Progenitor cell of endocrine pancreas (in vitro differentiated cells): ENCODE measurements at places on chromosomes 5 and 9. TPM values are rescaled to one million over a fixed set of nuclear protein-coding genes. Genes with fewer than 3 reads are reported as not detected.

Gene DPYSL3
- total RNA-seq = 56.0 and 60.4 TPM in 2 replicates

Gene HTR4
- total RNA-seq = not detected in 2 replicates

Gene ANKRD34B
- 0.17 and 0.20 TPM in 2 replicates for total RNA-seq

Gene MVB12B
- 34.6 and 34.8 TPM in 2 replicates for total RNA-seq

Gene QRFP
- not detected in 2 replicates for total RNA-seq

Gene PJA2
- 62.0 and 63.4 TPM in 2 replicates for total RNA-seq

Gene C9orf153
- total RNA-seq = 0.69 TPM in 1 of 2 replicates, not detected in the other

Gene IFNA14
- total RNA-seq = not detected in 2 replicates

DNA sequence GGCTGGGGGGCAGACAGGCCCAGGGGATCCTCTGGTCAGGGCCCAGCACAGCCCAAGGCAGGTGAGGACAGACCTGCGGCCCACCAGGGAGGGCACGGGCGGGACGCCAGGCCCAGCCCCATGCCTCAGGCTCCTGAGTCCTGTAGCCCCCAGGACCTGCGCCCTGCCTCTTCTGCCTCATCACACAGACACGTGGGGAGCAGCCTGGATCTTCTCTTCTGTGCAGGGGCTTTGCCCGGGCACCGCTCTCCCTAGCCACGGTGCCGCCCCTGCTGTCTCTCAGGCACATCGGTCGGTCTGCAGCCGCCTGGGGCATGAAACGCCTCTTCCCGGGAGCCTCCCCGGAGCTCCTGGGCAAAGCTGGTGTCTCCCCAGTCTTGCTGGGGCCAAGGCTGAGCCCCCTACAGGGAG, 40.2 kb upstream of the EGFL7 start:
- H3K4me3 ChIP-seq = no peak overlapping the region
- no peak for DNase-seq
- H3K27ac ChIP-seq = no peak overlapping the region

- no peaks in the 10 kb centered on the region for H3K4me1 ChIP-seq
- DNase-seq = no peak
- no peak overlapping the region for H3K4me3 ChIP-seq
- no peak overlapping the region for H3K27ac ChIP-seq
- H3K36me3 ChIP-seq = peaks cover 42% of the 10 kb centered on the region
- no peaks in the 10 kb centered on the region for H3K27me3 ChIP-seq
Measured at GRCh38 chr9:137802521-137803243, 74.9 kb upstream of the CACNA1B start.

DNA sequence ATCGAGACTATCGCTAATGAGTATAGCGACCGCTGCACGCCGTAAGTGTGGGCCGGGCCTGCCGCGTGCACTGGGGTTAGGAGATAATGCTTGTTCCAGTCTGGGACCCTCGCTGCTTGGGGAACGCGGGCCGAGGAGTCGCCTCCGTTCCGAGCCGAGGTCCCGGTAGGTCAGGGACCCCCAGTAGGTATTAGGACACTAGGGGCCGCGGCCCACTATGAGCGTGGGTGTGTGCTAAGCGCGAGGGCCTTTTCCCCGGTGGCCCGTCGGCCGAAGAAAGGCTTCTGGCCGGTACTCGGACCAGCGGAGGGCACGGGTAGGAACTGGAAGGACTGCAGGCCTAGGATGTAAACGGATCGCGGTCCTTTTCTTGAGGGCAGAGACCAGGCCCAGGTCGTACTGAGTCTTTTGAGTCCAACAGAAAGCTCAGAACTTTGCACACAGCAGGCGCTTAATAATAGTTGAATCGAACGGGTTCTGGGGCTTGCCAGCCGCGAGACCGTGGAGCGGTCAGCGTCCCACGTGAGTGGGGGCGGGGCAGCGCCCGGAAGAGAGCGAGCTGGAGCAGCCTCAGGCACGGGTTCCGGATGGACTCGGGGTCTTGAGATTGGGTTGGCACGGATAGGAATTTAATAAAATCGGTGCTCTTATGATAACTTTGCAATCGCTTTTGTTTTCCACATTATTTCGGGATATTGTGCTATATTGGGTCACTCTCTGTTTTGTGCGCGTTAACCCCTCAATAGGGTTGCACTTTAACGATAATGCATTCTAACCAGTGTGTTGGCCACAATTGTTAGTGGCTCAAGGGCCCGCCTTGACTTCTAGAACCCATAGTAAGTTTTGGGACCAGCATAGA, 733 bp downstream of the HSPA4 start:
- DNase-seq = no peak
- peak overlapping the region; percentile 94 for H3K4me3 ChIP-seq
- no peaks in the 10 kb centered on the region for H3K27me3 ChIP-seq
- H3K27ac ChIP-seq = peak overlapping the region; percentile 100
- H3K36me3 ChIP-seq = peaks cover 2% of the 10 kb centered on the region
- H3K4me1 ChIP-seq = peaks cover 37% of the 10 kb centered on the region

GRCh38 chr9:105245029-105245890, 809 bp downstream of the SLC44A1 start:
- H3K27ac ChIP-seq = peak overlapping the region; percentile 97
- no peaks in the 10 kb centered on the region for H3K27me3 ChIP-seq
- peak overlapping the region; percentile 92 for H3K4me3 ChIP-seq
- peak; percentile 80 for DNase-seq
- H3K36me3 ChIP-seq = no peaks in the 10 kb centered on the region

- peak overlapping the region; percentile 74 for H3K27ac ChIP-seq
- H3K4me3 ChIP-seq = no peak overlapping the region
- no peak for DNase-seq
Measured at GRCh38 chr5:138018849-138019248, 14.0 kb downstream of the FAM13B start.

DNA sequence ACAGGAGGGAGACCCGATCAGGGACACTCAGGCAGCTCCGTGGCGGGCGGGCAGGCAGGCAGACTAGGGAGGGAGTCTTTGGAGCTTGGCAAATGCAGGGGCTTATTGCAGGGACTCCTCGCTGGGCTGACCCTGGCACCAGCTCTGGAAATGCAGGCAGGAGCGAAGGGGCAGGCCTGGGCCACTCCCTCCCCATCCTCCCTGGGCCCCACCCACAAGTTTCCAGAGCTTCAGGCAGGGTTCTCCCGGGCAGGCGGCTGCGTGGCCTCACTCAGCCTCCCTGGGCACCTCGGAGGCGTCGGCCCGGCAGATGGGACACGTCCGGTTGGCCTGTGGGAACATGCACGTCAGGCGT, 8.5 kb downstream of the RNF44 start:
- H3K36me3 ChIP-seq = peaks cover 5% of the 10 kb centered on the region
- H3K27ac ChIP-seq = no peak overlapping the region
- H3K4me3 ChIP-seq = no peak overlapping the region
- no peaks in the 10 kb centered on the region for H3K27me3 ChIP-seq
- H3K4me1 ChIP-seq = peaks cover 3% of the 10 kb centered on the region

GRCh38 chr5:81353189-81353588, 40.7 kb downstream of the ACOT12 start:
- H3K27me3 ChIP-seq = no peaks in the 10 kb centered on the region
- H3K4me3 ChIP-seq = no peak overlapping the region
- no peak overlapping the region for H3K27ac ChIP-seq
- H3K36me3 ChIP-seq = no peaks in the 10 kb centered on the region
- H3K4me1 ChIP-seq = peaks cover 15% of the 10 kb centered on the region

DNA sequence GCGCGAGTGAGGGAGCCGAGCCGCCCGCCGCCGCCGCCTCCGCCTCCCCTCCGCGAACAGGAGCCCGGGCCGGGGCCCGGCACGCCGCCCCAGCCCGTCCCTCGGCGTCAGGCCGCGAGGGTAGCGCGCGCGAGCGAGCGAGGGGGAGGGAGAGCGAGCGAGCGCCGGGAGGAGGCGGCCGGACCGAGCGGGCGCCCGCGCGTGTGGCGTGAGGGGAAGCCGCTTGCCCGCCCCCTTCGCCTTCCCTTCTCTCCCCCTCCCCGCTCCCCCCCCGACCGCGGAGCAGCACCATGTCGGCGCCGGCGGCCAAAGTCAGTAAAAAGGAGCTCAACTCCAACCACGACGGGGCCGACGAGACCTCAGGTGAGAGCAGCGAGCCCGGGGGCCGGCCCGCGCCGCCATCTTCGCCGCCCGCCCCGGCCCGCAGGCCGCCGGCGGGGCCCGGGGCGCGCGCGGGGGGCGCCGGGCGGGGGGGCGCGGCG, 312 bp downstream of the SET start:
- no peak overlapping the region for H3K27ac ChIP-seq
- peaks cover 37% of the 10 kb centered on the region for H3K4me1 ChIP-seq
- no peaks in the 10 kb centered on the region for H3K27me3 ChIP-seq
- DNase-seq = no peak
- peaks cover 22% of the 10 kb centered on the region for H3K36me3 ChIP-seq

GRCh38 chr5:116498503-116499048, 76.0 kb downstream of the SEMA6A start:
- peaks cover 27% of the 10 kb centered on the region for H3K4me1 ChIP-seq
- H3K27ac ChIP-seq = peak overlapping the region; percentile 10
- peaks cover 40% of the 10 kb centered on the region for H3K36me3 ChIP-seq

DNA sequence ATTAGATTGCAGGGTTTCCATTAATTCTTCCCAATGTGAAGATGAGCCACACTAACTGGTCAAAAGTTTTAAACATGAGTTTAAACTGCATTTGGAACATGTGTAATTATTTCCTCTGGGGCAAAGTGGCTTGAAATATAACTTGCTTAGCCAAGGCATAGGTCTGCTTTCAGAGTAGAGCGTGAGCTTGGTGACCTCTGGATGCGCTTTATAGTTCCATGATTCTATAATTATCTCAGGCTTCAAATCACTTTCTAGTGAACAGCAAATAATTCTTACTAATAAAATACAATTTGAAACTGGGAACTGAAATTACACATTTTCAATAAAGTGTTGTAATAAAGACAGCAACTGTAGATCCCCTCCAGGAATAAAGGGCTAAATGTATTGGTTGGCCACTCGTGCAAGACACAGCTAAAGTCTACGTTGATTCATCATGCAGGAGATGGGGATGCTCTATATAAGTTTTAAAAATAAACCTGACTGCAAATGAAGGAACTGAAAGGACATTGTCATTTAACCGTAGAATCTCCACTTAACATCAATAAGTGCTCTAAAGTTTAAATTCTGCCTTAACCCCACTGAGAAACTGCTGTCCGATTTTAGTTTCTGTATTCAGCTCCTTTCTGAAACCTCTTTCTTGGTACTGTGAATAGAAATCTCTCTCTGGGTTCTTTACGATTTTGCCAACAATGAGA, 460.0 kb downstream of the PSAT1 start:
- H3K4me3 ChIP-seq = no peak overlapping the region
- H3K36me3 ChIP-seq = no peaks in the 10 kb centered on the region
- no peak for DNase-seq
- no peaks in the 10 kb centered on the region for H3K27me3 ChIP-seq

DNA sequence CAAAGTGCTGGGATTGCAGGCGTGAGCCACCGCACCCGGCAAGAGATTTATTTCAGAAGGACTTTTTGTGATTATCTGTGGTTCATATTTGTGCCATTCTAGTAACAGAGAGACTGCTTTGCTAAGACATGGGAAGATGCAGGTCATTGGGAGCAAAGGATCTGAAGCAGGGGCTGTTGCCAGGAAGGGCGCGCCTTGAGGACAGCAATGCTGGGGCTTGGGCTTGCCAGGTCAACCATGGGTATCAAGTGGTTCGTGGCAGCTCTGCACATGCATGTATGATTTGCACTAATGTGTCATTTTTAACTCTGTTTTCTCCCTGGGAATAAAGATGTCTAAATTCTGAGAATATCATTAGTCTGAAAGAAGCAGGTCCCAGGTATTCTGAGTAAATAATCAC, 17.0 kb downstream of the ADAMTS2 start:
- no peak overlapping the region for H3K27ac ChIP-seq
- H3K4me1 ChIP-seq = no peaks in the 10 kb centered on the region

GRCh38 chr5:10489810-10490426, 48.2 kb downstream of the ROPN1L start:
- H3K4me1 ChIP-seq = peaks cover 6% of the 10 kb centered on the region
- peaks cover 33% of the 10 kb centered on the region for H3K27me3 ChIP-seq
- no peaks in the 10 kb centered on the region for H3K36me3 ChIP-seq
- H3K4me3 ChIP-seq = no peak overlapping the region

DNA sequence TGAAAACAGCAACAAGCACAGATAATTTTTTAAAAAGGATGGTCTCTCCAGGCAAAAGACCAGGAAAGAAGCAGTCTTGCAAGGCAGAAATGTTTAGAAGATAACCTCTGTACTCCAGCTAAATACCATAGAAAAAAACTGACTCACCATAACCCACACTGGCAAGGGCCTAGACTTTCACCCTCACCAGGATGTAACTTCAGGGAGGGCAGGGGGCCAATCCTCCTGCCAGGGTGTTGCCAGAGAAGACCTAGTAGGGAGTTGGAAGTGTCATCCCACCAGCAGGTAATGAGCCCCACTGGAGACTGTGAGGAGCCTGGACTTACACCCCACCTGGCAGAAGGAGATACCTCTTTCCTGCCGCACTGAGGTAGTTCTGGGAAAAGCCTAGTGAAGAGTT, 97.6 kb downstream of the PRELID2 start:
- H3K27me3 ChIP-seq = no peaks in the 10 kb centered on the region
- peaks cover 8% of the 10 kb centered on the region for H3K36me3 ChIP-seq
- H3K27ac ChIP-seq = no peak overlapping the region
- DNase-seq = no peak
- H3K4me1 ChIP-seq = no peaks in the 10 kb centered on the region

GRCh38 chr5:175555168-175555785, 76.9 kb downstream of the SFXN1 start:
- no peak overlapping the region for H3K4me3 ChIP-seq
- H3K27ac ChIP-seq = no peak overlapping the region
- no peak for DNase-seq
- H3K27me3 ChIP-seq = peaks cover 14% of the 10 kb centered on the region
- H3K36me3 ChIP-seq = no peaks in the 10 kb centered on the region
- H3K4me1 ChIP-seq = peaks cover 9% of the 10 kb centered on the region

DNA sequence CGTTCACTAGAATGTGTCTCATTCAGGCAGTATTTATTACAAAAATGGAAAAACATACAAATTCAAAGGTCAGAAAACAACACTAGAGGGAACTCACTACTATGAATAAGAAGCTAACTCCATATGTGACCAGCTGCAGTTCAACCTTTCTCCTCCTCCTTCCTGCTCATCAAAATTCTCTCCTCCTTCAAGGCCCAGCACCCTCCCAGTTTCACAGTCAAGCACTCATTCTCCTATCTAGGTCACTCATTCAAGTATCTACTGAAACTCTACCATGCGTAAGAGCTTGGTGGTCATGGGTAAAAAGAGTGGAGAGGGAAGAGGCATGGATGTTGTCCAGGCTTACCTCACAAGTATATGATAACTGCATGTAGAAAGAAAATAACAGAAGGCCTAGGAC, 27.7 kb downstream of the ECPAS start:
- H3K4me3 ChIP-seq = no peak overlapping the region
- H3K27ac ChIP-seq = peak overlapping the region; percentile 3
- H3K36me3 ChIP-seq = peaks cover 5% of the 10 kb centered on the region

GRCh38 chr5:139759219-139759721, 36.3 kb upstream of the PSD2 start:
- no peak overlapping the region for H3K4me3 ChIP-seq
- H3K27me3 ChIP-seq = peaks cover 68% of the 10 kb centered on the region
- no peaks in the 10 kb centered on the region for H3K36me3 ChIP-seq
- no peak for DNase-seq

DNA sequence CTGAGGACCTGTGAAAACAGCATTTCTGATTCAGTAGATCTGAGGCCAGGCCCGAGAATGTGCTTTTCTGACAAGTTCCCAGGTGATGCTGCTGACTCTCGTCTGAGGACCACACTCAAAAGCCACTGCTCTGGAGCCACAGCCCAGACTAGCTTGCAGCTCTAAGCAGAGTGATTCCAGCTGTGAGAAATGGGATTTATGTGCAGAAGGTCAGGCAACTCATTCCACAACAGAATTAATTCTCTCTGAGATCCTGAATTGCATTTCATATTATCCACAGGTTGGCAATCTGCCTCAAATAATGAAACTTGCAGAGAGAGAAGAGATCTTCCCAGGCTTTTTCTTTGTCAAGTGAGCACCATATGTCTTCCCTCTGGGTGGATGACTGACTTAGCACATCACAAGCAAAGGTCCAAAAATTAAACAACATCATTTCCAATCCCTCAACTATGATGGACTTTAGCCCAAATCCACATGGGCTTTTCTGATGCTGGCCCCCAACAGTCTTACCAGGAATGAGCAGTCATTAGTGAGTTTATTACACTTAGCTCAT, 140.2 kb downstream of the ALDH1A1 start:
- no peaks in the 10 kb centered on the region for H3K27me3 ChIP-seq
- no peaks in the 10 kb centered on the region for H3K4me1 ChIP-seq
- H3K36me3 ChIP-seq = no peaks in the 10 kb centered on the region
